Natural killer cell (primary cell): ENCODE measurements at places on chromosomes 11 and 22.

GRCh38 chr11:107116358-107116757 is 98.1 kb upstream of the GUCY1A2 start:
- no peak for DNase-seq

DNA sequence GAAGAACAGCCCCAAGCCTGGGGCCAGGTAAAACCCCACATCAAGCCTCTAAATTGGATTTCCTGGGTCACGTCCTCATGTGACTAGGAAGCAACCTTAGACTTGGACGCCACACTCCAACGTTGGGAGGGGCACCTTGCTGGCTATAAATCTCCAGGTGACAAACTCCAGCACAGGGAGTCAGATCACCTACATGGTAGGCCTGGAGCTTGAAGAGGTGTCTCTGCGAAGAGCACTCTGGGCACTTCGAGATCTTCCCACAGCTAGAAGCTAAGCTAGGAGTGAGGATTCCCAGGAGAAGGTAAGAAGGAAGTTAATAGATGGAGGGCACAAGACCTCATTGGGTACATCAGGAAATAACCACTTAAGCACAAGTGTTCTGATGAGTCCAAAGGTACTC is 77.1 kb upstream of the GNAZ start:
- DNase-seq, result no peak

GRCh38 chr22:35299217-35299672 is 449 bp upstream of the TOM1 start:
- DNase-seq, result no peak

GRCh38 chr11:8699903-8700302 is 17.3 kb downstream of the RPL27A start:
- DNase-seq, result no peak

DNA sequence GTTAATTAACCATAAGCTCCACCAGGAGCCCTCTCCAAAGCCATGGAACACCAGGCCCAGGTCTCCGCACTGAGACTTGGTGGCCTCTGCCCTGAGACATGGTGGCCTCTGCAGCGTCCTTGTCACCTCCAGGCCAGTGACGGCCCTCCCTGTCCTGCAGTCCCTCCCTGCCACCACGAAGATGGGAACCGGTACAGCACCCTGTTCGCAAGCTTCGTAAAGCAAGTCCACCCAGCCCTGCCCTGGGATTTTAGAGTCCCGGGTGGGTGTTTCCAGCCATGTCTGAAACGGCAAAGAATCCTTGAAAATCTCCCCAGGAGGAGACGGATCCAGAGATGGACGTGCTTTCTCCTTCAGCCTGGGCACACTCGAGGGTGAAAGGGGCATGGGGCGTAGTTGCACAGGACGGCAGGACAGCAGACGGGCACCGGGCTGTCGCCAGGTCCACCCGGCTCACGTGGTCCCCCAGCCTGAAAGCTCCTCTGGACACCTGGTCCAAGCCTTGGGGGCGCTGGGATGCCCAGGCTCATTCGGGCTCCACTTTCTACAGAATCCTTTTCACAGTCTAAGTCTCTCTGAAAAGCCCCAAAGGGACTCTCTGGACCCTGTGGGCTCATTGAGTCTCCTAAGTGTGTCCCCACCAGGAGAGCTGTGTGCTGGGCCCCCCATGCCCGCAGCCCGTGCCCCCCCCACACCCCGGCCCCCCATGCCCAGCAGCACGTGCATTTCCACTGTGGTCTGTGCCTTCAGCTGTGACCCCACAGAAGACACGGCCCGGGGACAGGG is 456.2 kb downstream of the BRD1 start:
- DNase-seq, result no peak

DNA sequence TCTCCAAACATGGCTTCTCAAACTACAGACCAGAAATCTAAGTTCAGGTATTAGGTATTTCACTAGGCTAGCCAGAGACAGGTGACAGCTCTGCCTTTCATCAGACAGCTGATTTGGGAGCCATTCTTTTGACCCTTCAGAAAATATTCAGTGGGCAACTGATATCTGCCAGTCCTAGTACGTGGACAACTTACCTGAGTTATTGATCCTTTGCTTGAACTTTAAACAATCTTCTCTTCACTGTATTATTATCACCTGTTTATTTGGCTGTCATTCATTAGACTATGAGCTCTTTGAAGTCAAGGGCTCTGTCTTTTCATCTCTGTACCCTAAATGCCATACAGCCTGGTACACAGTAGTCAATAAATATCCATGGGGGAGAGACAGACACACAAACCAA is 17.2 kb downstream of the TRIM66 start:
- no peak for DNase-seq
